ENCODE measurements at places on chromosomes 7 and 10.
A peak's percentile ranks its signal among the peaks of the same experiment; 100 is the strongest.

- no peak for DNase-seq
These were observed 574.9 kb downstream of the GLRX3 start for GRCh38 chr10:130711072-130711471.

GRCh38 chr7:149753375-149754233 lies 19.8 kb downstream of the ZNF467 start:
- no peak for DNase-seq

GRCh38 chr10:96743988-96744585 lies 23.8 kb upstream of the PIK3AP1 start:
- DNase-seq: no peak

GRCh38 chr10:35456153-35456720 lies 119.9 kb downstream of the CCNY start:
- no peak for DNase-seq

GRCh38 chr7:24965831-24966708 lies 13.9 kb downstream of the OSBPL3 start:
- DNase-seq: peak; percentile 37

DNA sequence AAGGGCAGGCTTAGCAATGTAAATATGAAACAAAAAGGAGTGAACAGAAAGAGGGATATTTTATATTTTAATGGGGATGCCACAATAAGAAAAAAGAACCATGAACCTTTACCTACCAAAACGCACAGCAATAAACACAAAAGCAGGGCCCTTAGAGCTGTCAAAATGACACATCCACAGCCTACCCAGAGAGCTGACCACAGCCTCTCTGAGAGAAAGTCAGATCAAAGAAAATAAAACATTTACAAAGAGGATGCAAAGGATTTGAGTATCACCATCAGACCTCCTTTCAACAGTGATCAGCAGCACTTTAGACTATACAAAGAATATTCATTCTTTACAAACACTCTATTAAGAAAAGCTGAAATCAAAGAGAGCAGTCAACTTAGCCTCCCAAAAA lies 52.9 kb downstream of the ERCC6 start:
- DNase-seq: no peak

DNA sequence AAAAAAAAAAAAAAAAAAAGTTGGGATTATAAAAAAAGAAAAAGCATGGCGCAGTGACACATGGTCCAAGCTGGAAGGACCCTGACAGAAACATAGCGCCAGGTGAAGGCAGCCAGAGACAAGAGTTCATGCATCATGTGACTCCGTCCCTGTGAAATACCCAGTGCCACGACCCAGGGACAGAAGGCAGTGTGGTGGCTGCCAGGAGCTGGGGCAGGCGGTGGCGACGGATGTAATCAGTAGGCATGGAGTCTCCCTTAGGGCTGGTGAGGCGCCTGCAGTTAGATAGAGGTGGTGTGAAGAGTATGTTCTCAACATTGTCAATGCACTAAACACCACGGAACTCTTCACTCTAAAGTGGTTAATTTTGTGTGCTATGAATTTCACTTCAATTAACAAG lies 43.9 kb downstream of the STK32C start:
- no peak for DNase-seq

DNA sequence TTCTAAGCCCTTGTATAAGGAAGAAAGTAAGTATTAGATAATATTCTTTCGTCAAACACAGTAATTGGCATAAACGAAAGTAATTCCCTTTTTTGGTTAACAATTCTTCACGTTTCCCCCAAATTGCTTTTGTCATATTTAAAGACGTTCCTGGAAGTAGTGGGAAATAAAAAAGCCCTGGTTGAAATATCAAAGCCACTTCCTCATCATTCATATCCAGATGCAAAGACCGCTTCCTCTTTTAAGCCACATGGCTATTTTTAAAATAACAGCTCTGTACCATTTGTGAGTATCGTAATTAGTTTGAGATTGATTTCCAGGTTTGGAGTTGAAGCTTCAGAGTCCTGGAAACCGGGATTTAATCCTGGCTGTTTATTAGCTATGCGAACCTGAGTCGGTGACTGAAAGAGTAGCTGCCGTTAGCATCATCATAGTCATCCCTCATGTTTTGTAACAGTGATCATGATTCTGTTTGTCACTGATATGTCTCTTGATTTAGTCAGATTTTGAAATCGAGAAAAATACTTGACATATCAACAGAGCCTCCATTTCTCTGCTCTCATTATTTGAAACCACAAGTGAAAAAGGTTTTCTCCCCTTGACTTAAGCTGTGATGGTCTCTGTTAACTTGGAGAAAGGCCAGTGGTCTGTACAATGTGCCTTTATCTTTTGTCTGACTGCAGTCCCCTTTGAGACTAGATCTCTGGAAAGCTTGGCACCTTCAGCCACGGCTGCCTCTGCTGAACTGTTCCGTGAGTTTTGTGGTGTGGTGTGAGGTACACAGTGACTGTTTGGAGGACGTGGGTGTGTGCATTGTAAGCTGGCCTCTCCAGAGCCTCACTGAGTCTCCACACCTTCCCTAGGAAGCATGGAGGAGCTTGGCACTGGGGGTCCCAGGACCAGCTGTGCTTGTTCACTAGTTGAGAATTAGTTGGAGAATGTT lies 18.1 kb downstream of the OPTN start:
- DNase-seq: no peak

- DNase-seq: no peak
These were observed 52.6 kb downstream of the BRI3 start for GRCh38 chr7:98334081-98334480.

- no peak for DNase-seq
These were observed 157.6 kb upstream of the PCBD1 start for GRCh38 chr10:71045936-71046335.

GRCh38 chr10:43392748-43393147 lies 16.2 kb downstream of the HNRNPF start:
- no peak for DNase-seq

DNA sequence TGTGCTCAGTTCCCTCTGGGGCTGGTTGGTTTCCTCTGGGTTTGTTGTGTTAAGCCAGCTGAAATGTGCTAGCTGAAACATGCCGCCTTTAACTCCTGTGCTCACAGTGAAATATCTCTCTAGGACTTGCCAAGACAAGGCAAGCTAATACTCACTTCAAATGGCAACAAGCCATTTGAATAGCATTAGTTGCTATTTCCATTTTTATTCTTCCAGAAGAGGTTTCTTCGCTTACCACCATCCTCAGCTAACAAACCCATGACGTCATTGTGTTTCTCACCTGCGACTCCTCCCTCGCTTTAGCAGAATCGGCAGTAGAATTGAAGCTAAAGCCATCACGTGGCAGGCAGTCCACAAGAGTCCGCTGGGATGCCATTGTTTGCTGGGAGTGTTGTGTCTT lies 61.3 kb downstream of the ZNF22 start:
- no peak for DNase-seq

GRCh38 chr10:102117391-102118159 lies 2.6 kb downstream of the LDB1 start:
- peak; percentile 69 for DNase-seq

DNA sequence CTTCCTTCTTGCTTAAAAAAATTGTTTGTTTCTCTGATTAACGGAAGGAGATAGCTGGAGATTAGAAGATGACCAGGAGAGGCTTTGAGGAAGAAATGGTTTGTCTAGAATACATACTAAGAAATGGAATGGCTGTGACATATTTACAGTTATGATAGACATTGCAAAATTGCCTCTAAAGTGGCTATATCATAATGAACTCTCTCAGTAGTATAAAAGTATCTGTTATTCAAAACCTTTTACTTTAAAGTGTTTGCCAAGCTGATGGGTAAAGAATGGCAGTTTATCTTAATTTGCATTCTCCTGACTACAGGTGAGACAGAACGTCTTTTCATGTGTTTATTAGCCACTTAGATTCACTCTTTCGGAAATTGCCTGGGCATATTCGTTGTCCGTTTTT lies 28.7 kb downstream of the LRGUK start:
- DNase-seq: no peak

DNA sequence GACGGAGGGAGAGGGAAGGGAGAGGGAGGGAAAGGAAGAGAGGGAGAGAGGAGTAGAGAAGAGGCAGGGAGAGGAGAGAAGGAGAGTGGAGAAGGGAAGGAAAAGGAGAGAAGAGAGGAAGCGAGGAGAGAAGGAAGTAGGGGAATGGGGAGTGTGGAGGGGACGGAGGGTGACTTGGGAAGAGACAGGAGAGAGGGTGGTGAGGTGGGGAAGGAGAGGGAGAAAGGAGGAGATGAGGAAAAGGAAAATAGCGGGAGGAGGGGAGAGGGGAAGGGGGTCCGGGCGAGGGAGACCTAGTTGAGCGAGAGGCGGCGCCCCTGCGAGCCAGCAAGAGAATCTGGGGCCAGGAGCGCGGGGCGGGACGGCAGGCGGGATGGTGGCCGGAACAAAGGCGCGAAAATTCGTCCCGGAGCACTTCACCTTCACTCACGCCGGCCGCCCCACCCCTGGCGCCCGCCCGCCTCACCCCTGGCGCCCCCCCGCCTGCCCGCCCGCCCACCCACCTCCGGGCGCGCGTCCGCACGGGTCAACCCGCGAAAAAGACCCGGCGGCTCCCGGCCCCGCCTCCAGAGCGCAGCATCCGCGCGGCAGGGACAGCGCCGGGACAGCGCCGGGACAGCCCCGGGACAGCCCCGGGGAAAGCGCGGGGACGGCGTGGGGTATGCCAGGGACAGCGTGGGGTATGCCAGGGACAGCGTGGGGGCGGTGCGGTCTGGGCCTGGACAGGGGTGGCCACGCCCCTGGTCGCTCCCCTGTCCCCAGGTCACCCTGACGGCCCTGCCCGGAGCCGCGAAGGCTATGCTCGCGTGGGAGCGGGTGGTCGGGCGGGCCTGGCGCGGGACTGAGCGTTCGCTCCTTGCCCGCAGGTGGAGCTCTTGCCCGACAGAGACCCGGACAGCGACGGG lies 4.2 kb downstream of the VSTM2A start:
- DNase-seq: no peak

GRCh38 chr10:96890172-96890513 lies 58.0 kb downstream of the LCOR start:
- no peak for DNase-seq

DNA sequence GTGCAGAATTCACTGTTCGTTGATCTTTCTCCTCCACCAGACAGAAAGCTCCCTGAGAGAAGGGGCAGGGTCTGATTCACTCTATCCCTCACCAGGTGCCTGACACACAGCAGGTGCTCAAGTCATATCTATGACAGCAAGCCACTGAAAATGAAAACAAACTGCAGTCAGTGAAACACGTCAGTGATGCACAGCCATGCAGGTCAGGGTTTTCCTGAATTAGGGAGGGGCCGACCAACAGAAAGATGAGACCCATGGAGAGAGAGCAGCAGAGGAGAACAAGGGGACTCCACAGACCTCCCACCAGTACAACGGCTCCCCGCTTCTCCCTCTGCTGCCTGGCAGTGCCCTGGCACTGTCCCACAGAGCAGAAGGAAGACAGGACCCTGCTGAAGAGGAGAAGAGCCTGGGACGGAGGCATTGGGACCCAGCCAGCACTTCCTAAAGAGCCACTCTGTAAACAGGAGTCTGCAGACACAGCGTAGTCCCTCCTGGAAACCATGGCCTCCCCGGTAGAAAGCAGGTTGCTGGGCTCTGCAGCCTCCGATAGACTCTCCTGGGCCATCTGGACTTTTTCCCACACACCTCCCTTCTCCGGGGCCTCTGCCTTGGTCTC lies 50.3 kb downstream of the FAM53B start:
- DNase-seq: no peak

Measured in activated naive CD4-positive, alpha-beta T cell treated with Interleukin-2 at 50 U/mL for 16 hours (primary cell).